ENCODE measurements at places on chromosomes 6 and 20.

- DNase-seq = no peak
These were observed 4.3 kb upstream of the LTA start for GRCh38 chr6:31567531-31568370.

- no peak for DNase-seq
These were observed 198.9 kb downstream of the TBC1D32 start for GRCh38 chr6:121135425-121135824.

DNA sequence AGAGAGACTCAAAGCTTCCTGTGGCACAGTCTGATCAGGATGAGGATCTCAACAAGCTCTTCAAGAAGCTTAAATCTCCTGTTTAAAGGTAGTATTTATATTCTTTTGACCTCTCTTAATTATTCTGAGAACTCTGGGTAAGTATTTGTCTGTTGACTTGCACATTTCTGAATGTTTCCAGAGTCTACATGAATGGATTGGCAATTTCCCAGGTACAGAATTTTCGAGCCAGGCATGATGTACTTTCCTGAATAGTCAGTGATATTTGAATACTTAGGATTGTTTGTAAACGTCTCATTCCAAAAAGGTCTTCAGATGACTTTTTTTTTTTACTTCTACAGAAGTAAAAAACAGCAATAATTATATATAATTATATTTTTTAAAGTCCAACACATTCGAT, 293.4 kb downstream of the TBC1D32 start:
- DNase-seq = no peak

DNA sequence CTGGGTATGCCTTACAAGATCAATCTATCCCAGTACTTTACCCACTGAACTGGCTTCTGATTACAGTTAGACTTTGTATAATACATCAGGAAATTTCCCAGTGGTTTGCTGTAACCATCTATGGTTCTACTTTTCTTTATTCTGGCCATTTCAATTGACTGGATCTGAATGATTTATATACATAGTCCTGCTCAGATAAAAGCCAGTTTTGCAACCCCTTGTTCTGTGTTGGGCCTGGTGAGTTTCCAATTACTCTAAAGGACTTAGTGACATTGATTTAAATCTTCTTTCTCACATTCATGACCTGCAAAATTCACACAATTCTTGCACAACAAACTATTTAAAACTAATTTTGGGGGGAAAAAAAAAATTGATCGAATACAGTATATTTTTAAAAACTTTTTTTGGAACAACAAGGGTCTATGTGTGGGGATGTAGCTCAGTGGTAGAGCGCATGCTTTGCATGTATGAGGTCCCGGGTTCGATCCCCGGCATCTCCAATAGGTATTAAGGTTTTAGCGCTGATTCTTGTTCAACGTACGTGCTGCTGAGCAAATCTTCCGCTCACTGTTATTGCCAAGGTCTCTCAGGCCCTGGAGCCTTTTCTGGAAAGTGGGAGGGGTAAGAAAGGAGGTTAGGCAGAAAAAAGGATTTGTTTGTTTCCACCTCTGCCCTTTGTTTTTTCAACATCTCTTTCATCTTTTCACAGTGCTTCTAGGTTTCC, 117.5 kb downstream of the GPX5 start:
- DNase-seq = peak; percentile 90

DNA sequence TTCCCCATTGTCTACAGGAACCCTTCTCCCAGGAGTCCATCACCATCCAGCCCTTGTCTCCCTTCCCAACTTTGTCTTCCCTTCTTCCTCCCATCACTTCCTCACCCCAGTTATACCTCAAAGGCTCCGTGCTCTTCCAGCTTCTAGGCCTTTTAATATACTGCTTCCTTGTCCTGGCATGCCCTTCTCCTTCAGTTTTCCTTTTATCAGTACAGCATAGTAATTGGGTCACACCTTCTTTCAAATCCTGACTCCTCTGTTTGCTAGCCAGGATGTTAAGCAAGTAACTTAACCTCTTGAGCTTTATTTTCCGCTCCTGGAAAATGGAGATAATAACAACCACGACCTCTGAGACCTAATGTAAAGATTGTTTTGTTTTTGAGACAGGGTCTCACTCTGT, 54.9 kb upstream of the PNRC1 start:
- DNase-seq = no peak

- peak; percentile 70 for DNase-seq
These were observed 41.6 kb downstream of the ANKEF1 start for GRCh38 chr20:10076126-10077080.

DNA sequence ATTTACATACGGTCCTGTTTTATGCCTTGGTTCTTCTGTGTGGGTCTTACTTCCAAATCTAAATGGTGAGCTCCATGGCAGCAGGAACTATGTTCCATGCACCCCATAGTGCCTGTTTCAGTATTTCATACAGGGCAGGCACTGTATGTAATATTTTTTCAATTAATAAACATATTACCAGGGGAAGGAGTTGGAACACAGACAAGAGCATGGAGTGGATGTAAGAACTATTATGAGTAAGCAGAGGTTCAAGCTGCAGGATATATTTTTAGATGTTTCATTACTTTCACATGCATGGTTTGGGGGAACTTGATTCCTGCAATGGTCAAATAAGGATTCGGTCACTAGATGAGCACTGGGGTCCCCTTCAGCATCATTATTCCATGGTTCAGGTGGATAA, 108.3 kb downstream of the KIF13A start:
- DNase-seq = peak; percentile 54

- DNase-seq = no peak
These were observed 149.5 kb upstream of the NEDD9 start for GRCh38 chr6:11381801-11382513.

DNA sequence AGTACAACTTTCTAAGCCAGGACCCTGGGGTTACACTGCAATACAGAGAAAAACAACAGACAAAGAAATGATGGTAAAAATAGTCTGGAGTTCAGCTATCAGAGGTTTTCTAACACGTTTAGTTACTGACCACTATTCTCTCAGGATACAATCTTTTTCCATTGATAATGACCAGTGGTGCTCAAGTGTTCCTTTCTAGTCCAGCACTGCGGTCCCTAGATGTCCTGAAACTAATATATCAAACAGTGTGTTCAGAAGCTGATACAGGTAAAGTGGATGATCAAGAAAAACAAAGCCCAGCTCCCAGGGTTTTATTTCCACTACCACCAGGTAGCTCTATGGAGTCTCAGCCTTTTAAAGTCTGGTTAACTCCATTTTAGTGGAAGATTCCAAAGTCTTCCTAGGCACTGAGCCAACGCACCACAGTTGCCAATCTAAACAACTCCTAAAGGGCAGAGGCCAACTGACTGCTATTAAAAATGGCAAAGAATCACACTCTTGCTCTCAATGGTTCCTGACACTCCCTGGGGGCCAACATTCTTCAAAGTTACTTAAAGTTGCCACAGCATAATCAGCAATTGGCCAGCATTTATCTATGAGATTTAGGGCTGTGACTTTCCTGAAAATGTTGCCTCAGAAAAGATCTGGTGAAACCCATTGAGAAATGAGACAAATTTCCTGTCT, 38.2 kb downstream of the DZANK1 start:
- DNase-seq = peak; percentile 56

DNA sequence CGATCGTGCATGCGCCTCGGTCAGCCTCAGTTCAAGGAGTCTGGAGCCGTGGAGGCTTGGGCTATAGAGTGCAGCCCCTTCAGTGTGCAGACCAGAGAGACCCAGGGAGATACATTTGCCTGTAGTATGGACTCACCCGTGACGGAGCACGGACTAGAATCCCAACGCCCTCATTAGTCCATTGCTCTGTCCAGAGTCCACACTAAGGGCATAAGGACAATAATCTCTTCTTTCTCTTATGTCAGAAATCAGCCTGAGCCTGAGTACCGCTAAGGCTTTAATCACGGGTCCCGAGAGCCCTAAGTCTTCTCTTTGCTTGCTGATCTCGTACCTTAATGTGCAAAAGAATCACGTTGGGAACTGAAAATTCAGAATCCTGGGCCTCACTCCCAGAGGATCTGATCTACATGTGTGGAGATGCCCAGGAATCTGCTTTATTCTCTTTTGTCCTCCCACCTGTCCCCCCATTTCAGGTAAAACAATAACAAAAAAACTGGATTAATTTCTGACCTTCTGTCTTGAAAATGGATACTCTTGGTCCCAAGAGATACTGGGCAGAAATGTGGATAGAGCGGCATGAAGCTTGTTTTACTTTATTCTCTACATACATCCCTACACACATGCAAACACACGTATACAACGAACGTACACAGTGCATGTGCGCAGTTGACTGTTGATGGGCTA, 671 bp downstream of the BPHL start:
- peak; percentile 54 for DNase-seq

GRCh38 chr6:90198758-90199425, 97.8 kb downstream of the BACH2 start:
- no peak for DNase-seq

DNA sequence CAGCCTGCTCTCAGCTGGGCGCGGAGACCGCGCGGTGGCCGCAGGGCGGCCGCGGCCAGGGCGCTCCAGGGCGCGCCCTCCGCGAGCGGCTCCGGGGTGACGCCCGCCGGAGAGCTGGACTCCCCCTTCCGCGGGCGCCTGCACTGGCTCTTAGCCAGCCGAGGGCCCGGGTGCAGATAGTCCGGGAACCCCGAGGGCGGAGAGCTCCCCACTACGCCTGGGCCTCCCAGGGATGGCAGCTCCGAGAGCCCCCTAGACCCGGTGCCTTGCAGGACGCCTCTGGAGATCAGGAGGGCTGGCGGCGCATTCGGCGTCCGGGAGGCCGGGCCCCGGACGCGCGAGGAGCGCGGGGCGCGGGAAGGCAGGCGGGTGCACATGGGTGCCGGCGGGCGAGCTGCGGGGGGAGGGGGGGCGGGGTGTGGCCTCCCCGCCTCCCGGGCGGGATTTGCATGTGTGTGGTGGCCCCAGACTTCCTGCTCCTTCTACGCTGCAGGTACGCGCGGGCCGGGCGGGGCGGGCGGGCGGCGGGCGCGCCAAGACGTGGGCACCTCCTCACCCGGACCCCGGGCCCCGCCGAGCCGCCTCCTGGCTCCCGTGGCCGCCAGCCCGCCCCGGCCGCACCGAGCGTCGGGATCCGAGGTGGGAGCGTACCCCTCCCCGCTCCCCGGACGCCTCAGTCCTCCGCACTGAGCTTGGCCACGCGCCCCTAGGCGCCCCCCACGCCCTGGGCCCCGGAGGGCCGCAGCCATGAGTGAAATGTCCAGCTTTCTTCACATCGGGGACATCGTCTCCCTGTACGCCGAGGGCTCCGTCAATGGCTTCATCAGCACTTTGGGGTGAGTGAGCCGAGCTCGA, at the start of gene ITPR3:
ITPR3 (plus strand) TSS at position 467 of the 855 bp plus-strand sequence; CDS start at position 748, 281 bp downstream.
- DNase-seq = peak; percentile 84

- no peak for DNase-seq
These were observed 8.8 kb upstream of the PCMTD2 start for GRCh38 chr20:64246616-64247306.

DNA sequence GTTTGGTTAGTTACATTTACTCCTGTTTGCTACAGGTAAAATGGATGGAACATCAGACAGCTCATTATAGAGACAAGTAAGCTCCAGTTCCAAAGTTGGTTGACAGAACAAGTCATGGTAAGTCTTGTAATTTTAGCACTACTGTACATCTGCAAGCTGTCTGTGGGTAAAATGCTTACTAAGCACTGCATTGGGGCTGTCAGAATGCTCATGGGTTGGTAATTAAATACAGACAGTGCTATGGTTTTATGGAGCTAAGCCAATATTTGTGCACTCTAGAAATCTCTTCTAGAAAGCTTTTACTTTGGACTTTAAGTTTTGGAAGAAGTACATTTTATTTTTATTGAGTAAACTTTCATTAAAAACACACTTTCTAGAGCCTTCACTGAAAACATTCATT, 419.2 kb upstream of the MMS22L start:
- no peak for DNase-seq

GRCh38 chr6:39524007-39524406, 201.2 kb downstream of the KIF6 start:
- no peak for DNase-seq

DNA sequence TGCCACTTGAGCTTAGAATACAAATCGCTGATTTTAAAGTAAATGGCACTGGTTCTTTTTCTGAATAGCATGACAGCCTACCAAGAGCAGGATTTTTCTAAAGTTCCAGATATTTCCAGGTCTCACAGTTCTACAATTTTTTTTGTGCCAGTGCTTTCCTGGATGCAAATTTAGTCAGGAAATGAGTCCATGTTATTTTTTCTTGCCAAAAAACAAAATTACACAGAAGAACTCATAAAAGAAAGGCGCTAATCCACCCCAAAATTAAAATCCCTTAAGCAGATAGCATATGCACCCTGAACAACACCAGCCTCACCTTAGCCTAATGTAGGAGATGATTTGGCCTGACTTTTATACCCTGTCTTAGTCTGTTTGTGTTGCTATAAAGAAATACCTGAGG, 86.4 kb upstream of the ARG1 start:
- no peak for DNase-seq

DNA sequence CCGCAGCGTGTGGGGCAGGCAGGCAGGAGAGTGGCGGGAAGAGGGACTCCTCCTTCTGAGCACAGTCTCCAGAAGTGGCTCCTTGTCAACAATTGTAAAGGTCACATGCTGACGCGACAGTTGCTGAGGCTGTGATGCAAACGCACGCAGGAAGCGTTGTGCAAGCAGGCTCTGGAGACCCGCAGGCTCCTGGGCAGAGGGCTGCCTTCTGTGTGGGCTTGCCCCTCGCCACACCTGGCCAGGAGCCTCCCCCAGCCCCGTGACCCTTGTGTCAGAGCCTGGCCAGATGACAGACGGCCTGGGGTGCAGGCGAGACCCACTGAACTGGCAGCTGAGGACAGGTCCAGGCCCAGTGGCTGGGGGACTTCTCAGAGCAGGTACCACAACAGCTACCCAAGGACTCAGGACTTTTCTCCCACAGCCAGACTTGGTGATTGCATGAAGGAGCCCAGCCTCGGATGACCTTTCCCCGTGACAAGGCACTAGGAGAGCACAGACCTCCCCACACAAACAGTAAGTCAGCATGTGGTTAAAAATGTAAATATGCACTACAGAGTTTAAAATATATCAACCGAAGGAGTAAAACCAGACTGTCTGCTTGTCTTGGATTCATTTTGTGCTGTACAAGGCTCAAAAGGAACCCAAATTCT, 222.1 kb upstream of the RREB1 start:
- DNase-seq = no peak

DNA sequence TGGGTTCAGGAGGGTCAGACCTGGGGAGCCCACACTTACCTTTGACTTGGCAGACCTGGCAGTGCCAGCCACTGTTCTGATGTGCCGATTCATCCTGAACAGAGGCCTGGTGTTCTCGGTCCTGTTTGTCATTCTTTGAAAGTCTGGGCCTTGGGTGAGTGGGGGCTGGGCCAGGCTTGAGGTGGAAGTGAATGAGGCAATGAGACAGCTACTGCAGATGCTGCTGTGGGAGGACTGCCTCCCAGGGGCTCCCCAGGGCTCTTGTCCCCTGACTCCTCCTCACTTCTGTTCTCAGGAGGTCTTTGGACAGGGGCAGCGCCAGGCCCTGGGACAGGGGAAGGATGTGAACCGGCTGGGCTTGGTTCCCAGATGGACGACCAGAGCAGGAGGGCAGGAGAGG, 5.6 kb upstream of the TREML4 start:
- DNase-seq = no peak

- peak; percentile 66 for DNase-seq
These were observed 1.0 kb downstream of the CALHM6 start for GRCh38 chr6:116461932-116462885.

DNA sequence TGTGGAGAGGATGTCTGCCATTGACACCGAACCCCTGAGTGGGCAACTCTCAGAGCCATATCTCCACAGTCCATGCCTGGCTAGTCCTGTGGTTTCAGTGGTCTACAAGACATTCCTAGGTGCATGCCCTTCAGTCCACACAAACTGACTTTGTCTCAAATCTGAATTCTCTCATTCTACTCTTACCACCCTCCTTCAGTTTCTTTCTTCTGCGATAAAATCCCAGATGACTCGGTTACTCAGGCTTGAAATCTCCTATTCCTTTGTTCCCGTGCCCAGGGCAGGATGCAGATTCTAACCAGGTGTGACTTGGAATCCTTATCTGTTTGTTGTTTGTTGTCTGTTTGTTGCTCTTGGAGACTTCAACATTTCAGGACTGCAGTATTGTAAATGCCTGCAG, 9.3 kb downstream of the CDS2 start:
- peak; percentile 24 for DNase-seq
